Neuronal stem cell (in vitro differentiated cells): ENCODE measurements at places on chromosomes 6 and 20.

GRCh38 chr6:16358531-16359138 is 120.2 kb downstream of the GMPR start:
- no peak for DNase-seq

GRCh38 chr6:135334169-135334568 is 153.1 kb downstream of the MYB start:
- no peak for DNase-seq

DNA sequence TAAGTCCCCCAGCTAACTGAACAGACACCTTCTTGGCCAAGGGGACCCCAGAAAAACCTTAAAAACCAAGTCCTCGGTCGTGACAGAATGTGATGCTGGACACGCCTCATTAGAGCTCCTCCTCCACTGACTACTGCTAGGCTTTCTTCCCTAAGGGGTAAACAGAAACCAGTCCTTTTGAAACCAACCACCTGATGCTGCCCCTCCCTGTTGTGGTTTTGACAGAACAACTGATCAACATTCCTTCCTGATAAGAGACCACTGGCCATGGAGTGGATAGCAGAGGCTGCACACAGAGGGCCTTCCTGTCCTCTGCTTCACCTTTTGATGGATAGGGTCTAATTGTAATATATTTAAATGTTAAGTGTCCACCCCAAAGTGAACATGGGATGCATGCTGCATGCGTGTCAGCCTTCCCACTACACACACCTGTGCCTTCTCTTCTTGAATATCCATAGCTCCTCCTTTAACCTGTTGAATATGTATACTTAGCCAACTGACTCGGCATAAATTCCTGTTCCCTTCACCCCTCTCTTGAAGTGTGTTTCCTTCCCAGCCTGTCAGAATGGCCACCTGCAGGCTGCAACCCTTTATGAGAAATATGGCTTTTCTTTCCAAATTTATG is 27.9 kb upstream of the SLC2A12 start:
- no peak for DNase-seq

- no peak for DNase-seq
Measured at GRCh38 chr20:14234666-14235295, 102.6 kb downstream of the FLRT3 start.

DNA sequence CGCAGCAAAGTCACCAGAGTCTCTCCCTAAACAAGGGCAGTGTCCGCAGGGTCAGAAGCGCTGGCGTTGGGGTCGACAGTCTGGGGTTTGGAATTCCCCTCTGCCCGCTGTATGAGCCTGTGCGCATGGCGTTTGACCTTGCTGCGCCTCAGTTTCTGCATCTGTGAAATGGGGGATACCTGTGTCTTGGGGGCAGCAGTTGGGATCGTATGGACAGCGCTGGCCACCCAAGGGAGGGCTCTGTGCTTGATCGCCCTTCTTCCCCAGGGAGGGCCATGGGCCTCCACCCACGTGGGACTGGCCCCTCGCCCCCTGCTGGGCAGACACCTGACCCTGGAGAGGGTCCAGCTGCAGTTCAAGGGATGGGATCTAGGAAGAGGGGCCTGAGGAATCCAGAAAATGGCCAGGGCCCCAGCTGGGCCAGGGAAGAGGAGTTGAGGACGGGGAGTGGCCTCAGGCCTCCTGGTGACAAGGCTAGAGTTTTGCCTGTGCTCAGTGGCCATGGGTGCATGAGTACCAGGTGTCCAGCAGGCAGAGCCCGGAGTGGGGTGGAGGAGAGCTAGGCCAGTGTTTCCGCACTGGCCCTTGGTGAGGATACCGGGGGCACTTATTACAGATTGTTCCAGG is 26.4 kb upstream of the PHACTR3 start:
- no peak for DNase-seq

DNA sequence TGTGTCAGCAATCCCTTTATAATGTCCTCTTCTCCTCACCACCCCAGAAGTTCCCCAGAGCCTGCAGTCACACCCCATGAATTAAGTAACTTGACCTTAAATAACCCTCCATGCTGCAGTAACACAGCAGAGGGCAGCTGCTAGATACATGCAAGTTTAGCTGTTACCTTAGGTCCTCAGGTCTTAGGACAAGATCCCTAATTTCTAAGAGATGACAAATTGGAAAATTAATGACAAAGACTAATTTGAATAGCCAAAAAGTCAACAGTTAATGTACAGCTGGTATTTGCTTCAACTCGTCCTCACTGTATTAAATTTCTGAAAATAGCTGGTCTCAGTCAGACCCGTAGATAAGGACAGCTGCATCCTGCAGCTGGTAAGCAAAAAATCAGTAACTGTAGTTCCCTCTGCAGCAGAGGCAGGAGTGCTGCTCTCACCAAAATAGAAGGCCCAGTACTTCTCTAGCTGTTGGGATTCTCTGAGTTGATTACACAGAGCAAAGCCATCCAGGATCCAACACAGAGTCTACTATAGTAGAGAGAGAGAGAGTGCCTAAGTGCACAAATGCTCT is 62.4 kb downstream of the TNFRSF21 start:
- DNase-seq: no peak

DNA sequence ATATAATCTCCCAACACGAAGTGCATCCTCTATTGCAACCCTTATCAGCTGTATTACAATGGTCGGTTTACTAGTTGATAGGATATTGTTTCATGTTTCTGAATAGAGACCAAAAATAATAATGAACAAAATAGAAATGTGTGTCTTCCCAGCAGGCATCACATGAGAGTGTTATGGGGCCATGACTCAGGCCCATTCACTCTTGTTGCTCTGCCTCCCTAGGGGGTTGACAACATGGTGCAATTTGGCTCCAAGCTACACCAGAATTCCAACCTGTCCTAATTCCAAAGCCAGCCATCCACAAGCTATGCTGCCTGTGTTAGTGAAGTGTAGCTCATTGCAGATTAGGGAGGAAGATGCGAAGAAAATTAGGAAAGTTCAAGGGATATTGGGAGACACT is 13.1 kb upstream of the SAYSD1 start:
- DNase-seq: no peak

- DNase-seq: no peak
Measured at GRCh38 chr6:1326535-1327121, 14.7 kb downstream of the FOXQ1 start.

GRCh38 chr20:12466915-12467314 is 541.9 kb upstream of the SPTLC3 start:
- DNase-seq: no peak

- no peak for DNase-seq
Measured at GRCh38 chr6:108656836-108657235, 96.1 kb downstream of the FOXO3 start.

DNA sequence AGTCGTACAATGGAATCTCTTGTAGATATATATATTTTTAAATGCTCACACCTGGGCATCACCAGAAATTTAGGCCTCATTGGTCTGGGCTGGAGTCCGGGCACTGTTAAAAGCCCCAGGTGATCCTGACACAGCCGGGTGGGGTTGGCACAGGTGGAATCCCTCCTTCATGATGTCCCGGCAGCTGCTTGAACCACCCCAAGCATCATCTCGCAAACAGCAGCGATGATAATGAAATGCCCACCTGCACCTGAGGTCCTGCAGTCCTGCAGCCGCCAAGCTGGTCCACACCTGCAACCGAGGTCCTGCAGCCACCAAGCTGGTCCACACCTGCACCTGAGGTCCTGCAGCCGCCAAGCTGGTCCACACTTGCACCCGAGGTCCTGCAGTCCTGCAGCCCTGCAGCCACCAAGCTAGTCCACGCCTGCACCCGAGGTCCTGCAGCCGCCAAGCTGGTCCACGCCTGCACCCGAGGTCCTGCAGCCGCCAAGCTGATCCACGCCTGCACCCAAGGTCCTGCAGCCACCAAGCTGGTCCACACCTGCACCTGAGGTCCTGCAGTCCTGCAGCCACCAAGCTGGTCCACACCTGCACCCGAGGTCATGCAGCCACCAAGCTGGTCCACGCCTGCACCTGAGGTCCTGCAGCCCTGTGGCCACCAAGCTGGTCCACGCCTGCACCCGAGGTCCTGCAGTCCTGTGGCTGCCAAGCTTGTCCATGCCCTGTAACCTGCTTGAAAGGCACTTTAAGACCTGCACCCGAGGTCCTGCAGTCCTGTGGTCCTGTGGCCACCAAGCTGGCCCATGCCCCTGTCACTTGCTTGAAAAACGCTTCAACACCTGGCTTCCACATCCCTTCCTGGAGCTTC is 261.2 kb downstream of the DLL1 start:
- DNase-seq: no peak

- DNase-seq: no peak
Measured at GRCh38 chr20:60465993-60466686, 507.9 kb downstream of the CDH26 start.

DNA sequence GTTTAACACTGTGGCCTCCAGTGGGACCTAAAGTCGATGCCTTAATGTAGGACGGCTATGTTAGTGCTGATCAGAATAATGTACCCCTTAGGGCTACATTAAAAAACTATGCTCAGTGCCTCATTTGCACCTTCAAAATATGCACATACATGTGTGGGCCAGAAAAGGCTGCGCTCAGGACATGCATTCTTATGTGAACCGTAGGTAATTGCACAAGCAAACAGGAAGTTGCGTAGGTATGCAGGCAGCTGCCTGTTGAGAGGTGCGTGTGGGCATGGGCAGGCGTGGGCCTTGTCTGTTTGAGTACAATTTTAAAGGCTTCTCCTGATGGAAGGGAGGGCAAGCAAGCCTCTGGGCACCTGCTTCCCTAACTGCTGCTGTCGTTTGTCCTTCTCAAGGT is 116.2 kb upstream of the JAG1 start:
- DNase-seq: no peak
